ENCODE measurements at places on chromosomes 1 and 21.

DNA sequence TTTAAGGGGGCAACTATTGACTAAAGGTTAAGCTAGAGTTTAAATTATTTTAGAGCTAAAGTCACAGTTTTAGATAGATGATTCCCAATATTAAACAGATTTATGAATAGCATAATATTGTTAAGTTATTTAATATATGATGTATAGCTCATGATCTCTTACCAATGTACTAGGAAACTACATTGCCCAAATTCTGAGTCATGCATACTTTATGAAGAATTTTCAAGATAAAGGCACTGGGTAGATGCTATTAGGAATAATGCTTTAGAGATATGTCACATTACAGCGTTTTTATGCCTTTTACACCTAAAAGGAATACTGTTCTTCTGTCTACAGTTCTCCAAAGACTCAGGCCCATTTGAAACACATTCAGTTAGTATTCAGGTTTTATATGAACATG lies 215.1 kb downstream of the NCAM2 start:
- no peak for DNase-seq

GRCh38 chr1:106843518-106843917 lies 213.0 kb upstream of the PRMT6 start:
- DNase-seq = no peak

GRCh38 chr1:46682064-46682463 lies 10.4 kb downstream of the TEX38 start:
- no peak for DNase-seq

- DNase-seq = no peak
Measured at GRCh38 chr1:172905452-172905851, 145.3 kb downstream of the TNFSF18 start.

- no peak for DNase-seq
Measured at GRCh38 chr1:118826669-118827068, 161.5 kb downstream of the TBX15 start.

- DNase-seq = peak; percentile 9
Measured at GRCh38 chr1:86018283-86018923, 138.2 kb downstream of the COL24A1 start.

GRCh38 chr1:36824390-36824861 lies 209.9 kb downstream of the GRIK3 start:
- no peak for DNase-seq

GRCh38 chr21:39807738-39808137 lies 59.5 kb upstream of the PCP4 start:
- DNase-seq = no peak

DNA sequence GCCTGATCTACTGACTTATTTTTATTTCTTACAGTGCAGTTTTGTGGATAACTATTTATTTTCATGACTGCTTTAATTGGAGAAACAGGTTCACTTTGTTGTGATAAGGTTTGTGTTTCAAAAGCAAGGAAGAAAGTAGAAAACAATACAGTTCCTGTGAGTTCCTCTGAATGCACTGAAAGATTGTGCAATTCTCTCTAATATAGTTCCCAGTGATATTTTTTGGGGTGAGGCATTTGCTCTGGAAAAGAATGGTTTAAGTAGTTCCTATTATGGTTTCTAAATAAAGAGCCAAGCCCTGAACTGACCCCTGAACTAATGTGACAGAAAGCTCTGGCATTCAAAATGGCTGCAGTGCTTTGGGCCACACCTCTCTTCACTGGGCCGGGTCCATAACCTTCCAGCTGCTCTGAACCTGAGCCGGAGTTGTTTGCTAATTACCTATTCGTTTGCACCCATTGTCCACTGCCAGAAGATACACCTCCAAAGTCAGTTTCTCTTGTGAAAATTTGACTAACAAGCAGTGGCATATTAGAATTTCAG lies 56.6 kb upstream of the VTCN1 start:
- DNase-seq = no peak

GRCh38 chr1:206143537-206144172 lies 26.5 kb upstream of the AVPR1B start:
- DNase-seq = no peak

DNA sequence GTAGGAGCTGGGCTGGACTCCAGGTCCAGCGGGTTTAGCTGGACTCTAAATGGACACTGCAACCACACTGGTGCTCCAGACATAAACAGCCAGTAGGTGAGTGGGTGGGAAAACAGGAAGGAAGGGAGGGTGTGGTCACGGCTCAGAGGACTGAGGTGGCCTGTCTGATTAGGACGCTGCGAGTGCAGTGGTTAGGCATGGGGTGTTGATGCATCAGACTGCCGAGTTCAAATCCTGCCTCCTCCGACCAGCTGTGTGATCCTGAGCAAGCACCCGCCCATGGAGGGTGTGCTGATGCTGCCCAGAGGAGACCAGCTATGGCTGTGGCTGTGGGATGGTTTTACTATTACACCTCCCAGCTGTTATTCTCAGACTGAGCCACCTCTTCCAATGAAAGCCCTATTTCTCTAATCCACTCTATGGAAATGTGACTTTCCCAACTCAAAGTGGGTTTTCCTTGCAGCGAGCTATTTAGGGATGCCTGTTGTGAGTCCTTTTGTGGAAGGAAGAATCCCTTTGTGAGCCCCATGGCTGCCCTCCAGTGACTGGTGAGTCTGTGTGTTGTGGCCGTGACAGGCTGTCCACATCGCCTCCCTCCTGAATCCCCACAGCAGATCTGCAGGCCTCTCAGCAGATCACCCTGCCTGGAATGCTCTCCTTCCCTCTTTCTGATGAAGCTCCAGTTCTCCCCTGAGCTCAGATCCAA lies 56.6 kb upstream of the EDN2 start:
- DNase-seq = no peak

DNA sequence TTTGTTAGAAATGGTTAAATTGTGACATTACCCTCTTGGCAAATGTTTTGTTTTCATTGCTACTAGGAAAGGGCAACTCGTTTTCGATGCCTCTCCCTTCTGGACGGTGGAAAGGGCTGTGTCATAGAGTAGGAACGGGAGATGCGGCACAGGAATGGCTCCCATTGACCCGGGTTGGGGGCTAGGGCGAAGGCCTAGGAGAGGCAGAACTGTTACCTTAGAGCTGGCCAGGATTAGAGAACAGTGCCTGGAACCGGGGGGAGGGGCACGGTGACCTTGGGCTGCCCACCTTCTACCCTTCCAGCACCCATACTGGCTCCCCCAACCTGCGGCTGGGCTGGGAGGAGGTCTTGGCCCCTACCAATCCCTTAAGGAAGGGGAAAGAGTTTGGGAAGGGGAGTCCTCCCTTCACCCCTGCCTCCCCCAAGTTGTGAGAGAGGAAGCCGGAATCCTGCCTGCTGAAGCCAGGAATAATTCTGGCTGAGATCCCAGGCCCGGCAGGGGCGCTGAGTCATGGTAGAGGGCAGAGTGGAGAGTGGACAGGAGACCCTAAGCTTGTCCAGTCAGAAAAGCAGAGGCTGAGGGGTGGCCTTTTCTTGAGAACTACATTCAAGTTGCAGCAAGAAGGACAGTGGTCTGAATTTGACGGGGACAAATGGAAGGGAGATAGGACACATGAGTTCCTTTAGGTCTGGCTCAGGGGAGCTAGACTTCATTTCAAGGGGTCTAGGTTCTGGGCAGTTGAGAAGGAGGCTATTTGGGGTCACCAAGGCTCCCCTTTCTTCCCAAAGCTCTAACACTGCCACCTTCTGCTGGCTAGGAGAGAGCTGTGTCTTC lies 8.2 kb downstream of the LMNA start:
- DNase-seq = no peak

GRCh38 chr1:155840386-155840785 lies 16.6 kb downstream of the GON4L start:
- no peak for DNase-seq

- DNase-seq = no peak
Measured at GRCh38 chr1:109598655-109599054, 20.8 kb downstream of the GNAT2 start.

DNA sequence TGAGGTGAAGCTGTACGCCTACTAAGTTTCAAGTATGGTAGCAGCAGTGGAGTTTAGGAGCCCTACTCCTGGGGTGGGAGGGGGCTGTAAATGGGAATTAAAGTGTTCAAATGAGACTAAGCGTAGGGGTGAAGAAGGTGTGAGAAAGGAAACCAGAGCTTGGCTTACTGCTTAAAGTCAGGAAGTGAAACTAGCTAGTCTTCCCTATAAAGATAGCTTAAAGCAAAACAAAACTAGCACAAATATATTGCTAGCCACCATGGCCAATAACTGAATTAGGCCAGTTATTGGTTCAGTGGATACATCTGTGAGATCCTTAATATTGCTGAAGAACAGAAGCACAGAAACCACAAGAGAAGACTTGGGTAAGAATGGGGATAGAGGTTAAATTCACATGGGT lies 492.2 kb upstream of the PKN2 start:
- no peak for DNase-seq

DNA sequence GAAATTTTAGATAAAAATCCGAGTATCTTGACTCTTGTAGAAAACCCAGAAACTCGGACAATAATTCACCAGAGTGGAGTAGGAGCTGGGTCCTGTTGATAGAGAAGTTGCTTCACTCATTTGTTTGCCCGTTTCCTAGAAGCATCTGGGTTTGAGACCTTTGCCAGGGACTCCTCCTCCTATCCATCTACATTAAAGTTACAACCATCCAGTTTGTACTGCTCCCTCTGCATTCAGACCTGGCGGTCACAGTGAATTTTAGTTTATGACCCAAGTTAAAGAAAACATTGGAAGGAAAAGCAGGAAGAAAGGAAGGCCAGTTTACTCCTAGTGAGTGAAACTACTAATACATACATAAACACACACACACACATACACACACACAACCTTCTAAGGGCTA lies 64.6 kb downstream of the CLDN17 start:
- no peak for DNase-seq

DNA sequence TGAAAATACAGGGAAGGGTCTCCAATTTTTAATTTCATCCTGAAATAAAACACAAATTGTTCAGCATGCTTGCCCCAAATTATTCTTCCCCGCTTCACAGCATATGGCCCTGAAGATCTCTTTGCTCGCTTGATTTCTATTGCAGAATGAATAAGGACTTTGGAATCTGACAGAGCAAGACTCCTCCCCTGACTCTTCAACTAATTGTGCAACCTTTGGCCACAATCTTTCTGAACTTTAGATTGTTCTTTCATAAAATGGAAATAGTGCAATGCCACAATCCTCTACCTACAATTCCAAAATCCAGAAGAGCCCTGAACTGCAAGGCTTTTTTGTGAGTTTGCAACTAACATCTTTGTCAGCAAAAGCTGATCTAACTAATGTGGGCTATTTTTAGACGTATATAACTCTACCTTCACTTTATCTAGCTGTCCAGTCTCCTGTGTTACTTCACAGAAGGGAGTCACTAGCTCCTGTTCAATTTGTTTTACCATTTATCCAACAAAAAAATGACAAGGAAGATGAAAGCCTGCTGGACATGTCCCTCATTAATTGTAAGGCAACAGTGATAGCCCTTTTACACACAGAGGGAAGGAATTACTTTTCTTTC lies 13.4 kb downstream of the RNASEL start:
- no peak for DNase-seq

DNA sequence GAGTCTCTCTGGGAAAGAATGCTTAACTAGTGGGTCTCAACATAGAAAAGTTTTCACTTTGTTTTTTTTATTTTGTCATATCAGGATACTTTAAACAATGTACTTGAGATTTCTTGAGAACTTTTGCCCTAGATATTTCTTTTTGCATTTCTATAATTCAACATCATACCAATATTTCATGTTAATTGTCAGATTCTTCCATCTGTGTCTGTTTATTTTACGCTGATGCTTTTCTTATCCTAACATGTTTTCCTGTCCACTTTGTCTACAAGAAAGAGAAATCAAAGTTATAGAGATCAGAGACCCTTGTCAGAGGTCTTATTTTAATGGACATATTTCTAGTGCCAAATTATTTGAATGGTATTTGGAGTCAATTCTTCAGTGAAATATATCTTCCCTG lies 95.5 kb upstream of the B3GALT2 start:
- no peak for DNase-seq

DNA sequence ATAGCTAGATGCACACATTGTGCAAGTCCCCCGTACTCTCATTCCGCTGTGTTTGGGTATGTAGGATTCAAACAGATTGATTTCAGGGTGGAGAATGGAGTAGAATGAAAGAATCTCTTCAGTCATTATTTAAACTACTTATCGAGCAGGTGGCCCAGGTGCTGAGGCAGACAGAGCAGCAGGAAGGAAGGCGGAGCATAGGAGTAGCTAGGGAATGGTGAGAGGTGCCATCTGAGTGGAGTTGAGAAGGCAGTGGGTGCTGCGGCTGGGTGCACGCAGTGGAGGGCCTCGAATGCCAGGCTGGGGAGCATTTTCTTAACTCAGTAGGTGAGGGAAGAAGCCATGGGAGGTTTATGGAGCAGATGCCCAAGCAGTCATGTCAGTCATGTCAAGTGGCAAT lies 45.2 kb upstream of the CD101 start:
- no peak for DNase-seq

DNA sequence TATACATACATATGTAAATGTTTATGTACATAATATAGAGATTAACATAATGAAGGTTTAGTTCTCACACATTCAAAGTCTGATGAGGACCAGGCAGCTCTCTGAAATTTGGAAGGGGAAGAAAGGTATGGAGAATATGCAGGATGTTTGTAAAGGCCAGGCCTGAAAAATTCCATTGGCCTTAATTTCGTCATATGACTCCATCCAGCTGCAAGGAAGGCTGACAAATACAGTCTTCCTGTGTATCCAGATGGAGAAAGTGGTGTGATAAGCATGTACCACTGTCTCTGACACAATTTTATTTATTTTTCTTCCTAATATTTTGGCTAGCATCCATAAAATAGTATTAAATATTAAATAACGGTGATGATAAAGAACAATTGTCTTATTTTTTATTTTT lies 6.3 kb upstream of the SGIP1 start:
- no peak for DNase-seq

DNA sequence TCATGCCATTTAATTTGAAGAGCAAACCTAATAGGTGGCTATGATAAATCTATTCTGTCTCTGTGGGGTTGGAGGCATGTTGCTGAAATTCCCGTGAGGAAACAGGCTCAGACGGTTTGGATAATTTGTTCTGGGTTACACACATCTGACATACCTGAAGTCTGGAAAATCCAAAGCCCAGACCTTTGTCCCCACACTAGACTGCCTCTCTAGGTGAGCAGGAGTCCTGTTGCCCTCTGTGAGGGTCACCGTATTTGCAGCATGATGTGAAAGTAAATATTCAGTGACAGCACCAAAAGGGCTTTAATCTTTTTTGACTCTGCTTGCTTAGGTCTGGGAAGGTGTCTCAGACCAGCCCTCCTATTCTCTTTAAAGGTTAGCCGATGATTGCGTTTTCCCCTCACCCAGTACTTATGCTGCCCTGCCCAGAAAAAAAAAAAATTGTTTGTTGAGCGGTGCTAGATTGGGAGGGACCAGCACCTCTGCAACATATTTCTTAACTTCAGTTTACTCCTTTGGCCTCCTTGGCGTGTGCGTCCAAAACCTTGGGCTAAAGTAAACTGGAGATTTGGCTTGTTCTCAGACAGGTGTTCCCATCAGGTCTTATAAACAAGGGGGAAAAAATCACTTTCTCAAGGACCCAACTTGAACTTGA lies 67.0 kb downstream of the CACHD1 start:
- no peak for DNase-seq
